ENCODE measurements at places on chromosomes 13 and 19. TPM values are rescaled to one million over a fixed set of nuclear protein-coding genes. Genes with fewer than 3 reads are reported as not detected.
A peak's percentile ranks its signal among the peaks of the same experiment; 100 is the strongest.

The SIGLEC12 gene
- total RNA-seq, result not detected

DNA sequence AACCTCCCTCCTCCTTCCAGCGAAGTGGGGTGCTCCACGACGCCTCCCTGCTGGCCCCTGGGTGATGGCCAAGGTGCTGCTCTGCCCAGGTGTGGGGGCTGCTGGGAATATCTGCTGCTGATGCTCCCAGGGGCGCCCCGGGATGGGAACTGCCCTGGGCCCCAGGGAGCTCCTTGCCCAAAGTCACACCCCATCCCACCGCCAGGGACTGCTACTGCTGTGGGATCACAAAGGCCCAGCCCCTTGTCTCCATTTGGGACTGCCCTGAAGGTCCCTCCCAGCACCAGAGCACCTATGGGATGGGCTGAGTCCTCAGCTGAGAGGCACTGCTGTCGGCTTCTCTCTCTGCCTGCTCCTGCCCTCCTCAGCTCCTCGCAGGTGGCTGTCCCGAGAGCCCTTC lies 19.0 kb downstream of the CHST8 start:
- H3K36me3 ChIP-seq, result no peaks in the 10 kb centered on the region
- no peaks in the 10 kb centered on the region for H3K4me1 ChIP-seq
- H3K4me3 ChIP-seq, result no peak overlapping the region
- no peak overlapping the region for H3K27ac ChIP-seq
- H3K27me3 ChIP-seq, result peaks cover 5% of the 10 kb centered on the region
- DNase-seq, result no peak

- H3K27ac ChIP-seq, result peak overlapping the region; percentile 90
- peaks cover 49% of the 10 kb centered on the region for H3K4me1 ChIP-seq
- H3K4me3 ChIP-seq, result peak overlapping the region; percentile 99
- no peak for DNase-seq
- H3K27me3 ChIP-seq, result no peaks in the 10 kb centered on the region
Measured at GRCh38 chr19:55257461-55258420, 1.1 kb downstream of the PPP6R1 start.

- H3K4me1 ChIP-seq, result no peaks in the 10 kb centered on the region
- H3K27ac ChIP-seq, result no peak overlapping the region
- no peaks in the 10 kb centered on the region for H3K36me3 ChIP-seq
- H3K4me3 ChIP-seq, result no peak overlapping the region
- H3K27me3 ChIP-seq, result no peaks in the 10 kb centered on the region
Measured at GRCh38 chr13:112796190-112796915, 106.5 kb downstream of the ATP11A start.

The BRCA2 gene
- total RNA-seq, result 0.55 TPM

- H3K4me3 ChIP-seq, result no peak overlapping the region
- no peak overlapping the region for H3K27ac ChIP-seq
- no peak for DNase-seq
- no peaks in the 10 kb centered on the region for H3K27me3 ChIP-seq
Measured at GRCh38 chr13:89520468-89520867, 1827.0 kb upstream of the MIR17HG start.

The NOTCH3 gene
- 15.0 TPM for total RNA-seq

The GRIN2D gene
- not detected for total RNA-seq
